ENCODE measurements at places on chromosomes 3 and 15.
A peak's percentile ranks its signal among the peaks of the same experiment; 100 is the strongest.

DNA sequence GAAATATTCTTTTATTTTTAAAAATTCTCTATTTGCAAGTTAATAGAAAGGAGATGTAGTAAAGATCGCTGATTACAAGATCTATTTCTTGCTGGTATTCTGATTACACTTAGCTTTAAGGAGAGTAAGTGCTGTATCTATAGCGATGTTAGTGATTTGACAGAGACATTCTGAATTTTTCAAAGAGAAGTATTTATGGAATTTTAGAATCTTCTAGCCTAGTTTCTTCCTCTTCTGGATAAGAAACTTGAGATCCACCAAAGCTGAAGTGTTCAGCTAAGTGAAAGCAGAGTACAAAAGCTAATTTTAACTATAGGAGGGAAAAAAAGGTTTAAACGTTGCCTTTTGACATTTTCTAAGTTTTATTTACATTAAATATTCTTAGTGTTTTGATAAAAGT lies 72.1 kb upstream of the RARB start:
- no peak for DNase-seq

GRCh38 chr3:163159306-163159705 lies 1662.7 kb downstream of the OTOL1 start:
- no peak for DNase-seq

DNA sequence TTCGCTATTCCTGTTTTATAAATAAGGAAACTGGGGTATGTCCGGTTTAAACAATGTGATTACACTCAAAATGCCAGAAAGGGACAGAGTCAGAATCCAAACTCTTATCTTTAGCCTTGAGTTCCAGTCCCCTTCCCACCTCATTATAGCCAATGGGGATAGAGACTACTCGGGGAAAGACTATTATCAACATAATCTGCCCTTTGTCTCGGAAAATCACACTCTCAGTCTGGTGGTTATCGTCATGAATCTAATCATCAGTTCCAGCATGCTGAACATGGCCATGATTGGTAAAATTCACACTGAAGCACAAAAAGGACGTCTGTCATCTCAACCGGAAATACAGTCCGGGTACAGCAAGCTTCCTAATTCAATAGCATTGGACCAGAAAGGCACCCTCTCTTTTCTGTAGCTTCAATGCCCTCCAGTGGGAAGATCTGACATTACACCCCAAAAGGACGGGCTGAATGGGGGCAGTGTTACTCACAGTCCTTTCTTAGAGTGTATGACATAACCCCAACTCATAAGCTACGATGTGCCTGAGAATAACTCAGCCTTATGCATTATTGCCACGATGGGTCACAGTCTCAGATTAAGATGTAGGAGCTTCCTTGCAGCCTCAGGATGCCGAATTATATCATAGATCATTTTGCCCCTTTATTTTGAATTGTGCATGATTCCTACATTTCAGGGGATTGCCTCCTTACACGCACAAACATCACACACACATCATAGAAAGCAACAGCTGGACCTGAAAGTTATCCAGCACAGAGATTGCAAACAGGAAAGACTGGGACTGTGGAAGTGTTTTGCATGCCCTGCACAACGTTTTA lies 390.4 kb upstream of the LMCD1 start:
- DNase-seq: peak; percentile 33

GRCh38 chr3:72996473-72997333 lies at the start of gene PPP4R2:
TSS of gene PPP4R2 (plus strand) at chr3:72996811. CDS start at chr3:72997038, 227 bp downstream.
- no peak for DNase-seq

DNA sequence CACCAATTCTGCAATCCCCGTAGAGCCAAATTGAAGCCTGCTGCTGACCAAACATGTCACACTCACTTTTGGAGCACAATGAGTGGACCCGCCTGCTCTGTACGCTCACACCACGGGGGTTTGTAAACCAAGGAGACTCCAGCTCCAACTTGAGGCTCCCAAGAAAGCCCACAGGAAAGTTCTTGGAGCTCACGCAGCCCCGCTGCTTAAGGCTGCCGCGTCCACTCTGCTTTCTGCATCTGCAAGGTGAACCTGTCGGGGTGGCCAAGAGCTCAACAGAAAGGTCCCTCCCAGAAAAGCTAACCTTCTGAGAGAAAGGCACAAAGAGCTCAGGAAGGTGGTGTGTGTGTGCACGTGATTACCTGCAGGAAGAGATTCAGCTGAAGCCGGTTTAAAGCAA lies 94.9 kb downstream of the PCSK6 start:
- no peak for DNase-seq

DNA sequence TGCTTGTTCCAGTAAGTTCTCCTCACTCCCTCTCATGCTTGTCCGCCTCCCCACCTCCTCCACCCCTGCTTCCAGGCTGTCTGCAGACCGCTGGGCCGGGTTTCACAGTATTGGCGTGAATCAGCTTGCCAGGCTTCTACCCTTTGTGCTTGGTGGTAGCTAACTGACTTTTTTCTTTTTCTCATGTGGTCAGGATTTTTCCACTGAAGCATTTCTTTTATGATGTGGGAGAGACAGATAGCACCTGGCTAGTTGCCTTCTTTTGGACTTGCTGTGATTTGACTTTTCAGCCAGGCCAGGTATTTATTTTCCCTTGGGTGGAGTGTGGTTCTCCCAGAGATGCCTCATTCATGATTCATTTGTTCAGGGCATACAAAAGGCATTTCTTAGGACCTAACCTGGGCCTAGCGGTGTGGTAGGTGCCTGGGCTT lies 60.6 kb downstream of the ST6GAL1 start:
- DNase-seq: no peak

DNA sequence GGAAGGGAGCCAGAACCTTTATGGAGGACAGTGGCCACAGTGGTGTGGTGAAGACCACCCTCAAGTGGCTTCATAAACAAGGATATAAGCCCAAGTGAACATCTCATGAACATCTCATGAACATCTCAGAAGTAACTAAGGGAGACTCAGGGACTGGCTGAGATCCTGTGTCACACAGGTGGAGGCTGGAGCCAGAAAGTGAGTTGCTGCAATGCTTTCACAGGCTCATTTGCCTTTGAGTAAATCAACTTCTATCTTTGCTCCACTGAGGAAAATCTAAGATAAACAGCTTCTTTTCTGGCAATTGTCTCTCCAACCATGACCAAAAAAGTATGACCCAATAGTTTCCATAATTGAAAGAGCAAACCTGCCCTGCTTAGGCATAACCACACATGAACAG lies 152.9 kb downstream of the CADPS start:
- DNase-seq: no peak

GRCh38 chr3:156519758-156520162 lies 35.2 kb downstream of the SSR3 start:
- DNase-seq: no peak

DNA sequence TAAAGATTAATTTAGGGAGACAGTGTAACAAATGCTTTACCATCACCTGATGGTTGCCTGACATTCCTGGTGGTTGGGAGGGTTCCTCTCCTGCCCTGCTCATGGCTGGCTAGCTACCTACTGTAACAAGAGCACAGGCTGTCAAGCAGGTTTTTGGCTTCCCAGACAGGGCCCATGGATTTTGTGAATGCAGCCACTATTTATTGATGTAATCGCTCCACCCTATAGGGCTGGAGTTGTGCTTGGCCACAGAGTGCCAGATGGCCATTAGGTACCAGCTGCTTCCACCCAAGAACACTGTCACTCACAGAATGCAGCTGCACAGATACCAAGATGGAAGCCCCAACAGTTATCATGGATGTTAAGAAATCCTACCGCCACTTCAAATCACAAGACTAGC lies 31.0 kb upstream of the KLHL25 start:
- no peak for DNase-seq

- DNase-seq: no peak
These were observed 9.2 kb upstream of the HHLA2 start for GRCh38 chr3:108287146-108287545.

GRCh38 chr3:13012221-13012691 lies 61.0 kb downstream of the IQSEC1 start:
- no peak for DNase-seq

DNA sequence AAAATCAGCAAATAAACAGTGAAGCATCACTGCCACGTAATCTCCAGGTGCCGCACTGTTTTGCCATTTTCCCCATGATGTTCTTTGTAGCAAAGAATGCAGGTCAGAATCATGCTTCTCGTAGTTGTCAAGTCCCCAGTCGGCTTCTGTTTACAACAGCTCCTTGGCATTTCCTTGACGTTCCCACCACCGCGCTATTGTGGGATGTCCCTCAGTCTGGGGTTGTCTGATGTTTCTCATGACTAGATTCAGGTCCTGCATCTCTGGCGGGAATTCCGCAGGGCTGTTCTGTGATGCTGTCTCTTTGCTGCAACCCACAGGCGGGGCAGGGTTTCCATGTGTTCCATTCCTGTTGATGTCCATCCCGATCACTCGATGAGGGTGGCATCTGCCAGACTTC lies 117.9 kb upstream of the SMAD3 start:
- no peak for DNase-seq

DNA sequence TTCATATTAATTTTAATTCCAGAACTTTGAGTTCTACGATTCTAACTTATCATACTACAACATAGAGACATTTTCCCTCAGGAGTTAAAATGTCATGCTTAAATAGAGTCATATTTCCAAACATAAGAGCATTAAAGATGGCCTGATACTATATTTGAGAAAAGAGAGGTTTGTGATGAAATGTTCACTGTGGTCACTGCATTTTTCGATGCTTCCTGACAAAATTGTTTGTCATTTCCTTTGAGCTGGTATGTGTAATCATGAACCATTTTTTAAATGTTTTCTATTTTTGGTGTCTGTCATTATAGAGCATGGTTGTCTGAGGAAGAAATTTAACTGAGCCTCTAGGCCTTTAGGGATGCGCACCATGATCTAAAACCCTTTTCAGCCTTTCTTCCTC lies 721.4 kb upstream of the NR2F2 start:
- no peak for DNase-seq

GRCh38 chr3:105729667-105730066 lies 139.1 kb downstream of the CBLB start:
- DNase-seq: no peak

DNA sequence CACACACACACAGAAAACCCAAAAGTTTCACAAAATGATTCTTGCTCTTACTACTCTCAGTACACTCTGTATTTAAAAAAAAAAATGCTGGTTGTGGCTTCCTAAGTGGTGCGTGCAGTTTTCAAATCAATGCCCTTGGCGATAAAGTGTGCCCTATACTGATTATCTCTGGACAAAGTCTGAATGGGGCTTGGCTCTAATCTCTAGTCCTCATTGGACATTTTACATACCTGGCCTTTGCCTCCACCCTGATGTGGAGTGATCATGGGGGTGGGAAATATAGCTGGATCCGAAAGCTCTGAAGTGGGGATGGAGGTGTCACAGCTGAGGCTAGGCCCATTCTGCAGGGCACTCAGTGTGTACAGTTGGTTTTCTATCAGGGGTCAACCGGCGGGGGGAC lies 14.1 kb downstream of the B3GNT5 start:
- no peak for DNase-seq

DNA sequence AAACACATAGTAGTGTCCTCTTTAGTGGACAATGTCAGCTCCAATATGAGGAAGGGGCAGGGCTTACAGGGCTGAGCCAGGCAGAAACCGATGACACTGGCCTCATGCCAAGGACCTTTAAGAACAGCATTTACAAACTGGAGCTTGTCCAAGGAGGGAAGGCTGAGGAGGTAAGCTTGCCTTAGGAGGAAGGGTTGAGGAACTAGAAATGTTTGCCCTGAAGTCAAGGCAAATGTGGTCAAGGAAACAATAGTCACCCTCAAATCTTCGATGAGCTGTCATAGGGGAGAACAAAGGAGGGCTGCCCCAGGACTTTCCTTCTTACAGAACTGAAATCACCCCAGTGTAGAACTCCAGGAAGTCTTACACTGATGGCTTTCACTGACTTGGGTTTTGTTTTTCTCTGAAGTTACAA lies 136.4 kb downstream of the LIPC start:
- no peak for DNase-seq

GRCh38 chr3:49644684-49645083 lies 29.5 kb upstream of the APEH start:
- DNase-seq: no peak

DNA sequence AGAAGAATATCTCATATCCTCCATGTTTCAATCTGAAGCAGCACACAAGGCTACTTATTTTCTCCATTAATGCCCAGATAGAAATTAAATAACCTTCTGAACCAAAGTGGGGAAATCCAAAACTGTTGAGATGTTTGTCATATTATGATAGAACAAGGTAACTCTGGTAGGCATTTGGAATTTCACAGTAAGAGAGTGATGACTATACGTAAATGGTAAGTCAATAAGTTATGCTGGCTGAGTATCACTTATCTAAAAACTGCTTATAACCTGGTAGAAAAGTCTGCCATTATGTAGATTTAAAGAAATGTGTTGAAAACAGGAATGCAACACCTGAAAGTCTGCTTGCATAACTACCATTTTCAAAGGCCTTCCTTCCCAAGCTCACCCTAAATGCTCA lies 17.2 kb upstream of the SLC12A8 start:
- no peak for DNase-seq

GRCh38 chr3:71241246-71241901 lies 342.2 kb downstream of the FOXP1 start:
- no peak for DNase-seq

DNA sequence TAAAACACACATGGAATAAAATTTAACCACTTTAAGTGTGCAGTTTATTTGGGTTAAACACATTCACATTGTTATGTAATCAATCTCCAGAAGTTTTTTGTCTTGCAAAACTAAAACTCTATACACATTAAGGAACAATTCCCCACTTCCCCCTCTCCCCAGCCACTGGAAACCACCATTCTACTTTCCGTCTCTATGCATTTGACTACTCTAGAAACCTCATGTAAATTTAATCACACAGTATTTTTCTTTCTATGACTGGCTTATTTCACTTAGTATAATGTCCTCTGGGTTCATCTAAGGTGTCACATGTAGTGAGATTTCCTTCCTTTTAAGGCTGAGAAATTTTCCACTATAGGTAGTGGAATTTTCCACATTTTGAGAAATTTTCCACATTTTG lies 568.7 kb upstream of the UBE2E2 start:
- no peak for DNase-seq

DNA sequence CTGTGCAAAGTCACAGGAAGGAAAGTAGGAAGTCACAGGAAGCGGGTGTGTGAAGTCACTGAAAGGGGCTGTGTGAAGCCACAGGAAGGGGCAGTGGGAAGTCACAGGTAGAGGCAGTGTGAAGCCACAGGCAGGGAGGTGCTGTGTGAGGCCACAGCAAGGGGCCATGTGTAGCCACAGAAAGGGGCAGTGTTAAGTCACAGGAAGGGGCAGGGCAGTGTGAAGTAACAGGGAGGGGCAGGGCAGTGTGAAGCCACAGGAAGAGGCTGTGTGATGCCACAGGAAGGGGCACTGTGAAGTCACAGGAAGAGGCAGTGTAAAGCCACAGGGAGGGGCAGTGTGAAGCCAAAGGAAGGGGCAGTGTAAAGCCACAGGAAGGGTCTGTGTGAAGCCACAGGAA lies 36.5 kb downstream of the GASK1A start:
- DNase-seq: no peak

Data from iPS DF 19.7 (cell line).